ENCODE measurements at places on chromosomes 2 and 18. TPM values are rescaled to one million over a fixed set of nuclear protein-coding genes. Genes with fewer than 3 reads are reported as not detected.

Gene PCARE
- total RNA-seq = not detected

Gene ZNF512
- 6.9 TPM for total RNA-seq

Gene SRD5A2
- total RNA-seq = 12.0 TPM

Gene MSTN
- not detected for total RNA-seq

Gene ANKRD30B
- total RNA-seq = not detected

Gene CFC1B
- not detected for total RNA-seq

Gene REG1B
- total RNA-seq = not detected

Gene CD207
- not detected for total RNA-seq

Gene SCYGR4
- not detected for total RNA-seq

Gene CFAP221
- total RNA-seq = 3.2 TPM

- no peak for DNase-seq
Observed at GRCh38 chr18:50706199-50706598, 113.6 kb downstream of the MRO start.

DNA sequence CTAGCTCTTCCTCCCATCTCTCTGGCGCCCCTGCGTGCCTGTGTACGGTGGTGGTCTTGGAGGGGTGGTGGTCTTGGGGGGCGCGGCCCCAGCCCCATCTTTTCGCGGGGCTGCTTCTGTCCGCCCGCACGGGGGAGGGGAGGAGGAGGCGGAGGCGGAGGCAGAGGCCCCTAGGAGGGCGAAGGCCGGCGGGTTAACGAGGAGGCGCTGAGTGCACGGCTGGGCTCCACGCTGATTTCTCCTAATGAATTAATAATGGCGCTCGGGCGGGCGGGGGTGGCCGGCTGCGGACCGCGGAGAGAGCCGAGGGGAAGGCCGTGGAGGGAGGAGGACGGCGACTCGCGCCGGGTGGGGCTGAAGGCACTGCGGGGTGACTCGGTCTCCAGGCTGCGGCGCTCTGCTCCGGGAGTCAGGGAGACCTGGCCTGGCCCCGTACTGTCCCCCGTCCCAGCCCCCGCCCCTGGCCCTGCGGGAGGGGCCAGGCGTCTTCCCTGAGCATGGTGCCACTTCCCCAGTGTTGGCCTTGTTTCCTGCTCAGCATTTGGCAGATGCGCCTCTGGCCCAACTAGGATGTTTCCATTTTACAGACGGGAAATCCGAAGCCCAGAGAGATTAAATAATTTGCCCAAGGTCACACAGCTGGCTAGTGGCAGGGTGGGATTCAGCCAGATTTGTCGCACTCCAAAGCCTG, 6.0 kb downstream of the GAREM2 start:
- no peak for DNase-seq

DNA sequence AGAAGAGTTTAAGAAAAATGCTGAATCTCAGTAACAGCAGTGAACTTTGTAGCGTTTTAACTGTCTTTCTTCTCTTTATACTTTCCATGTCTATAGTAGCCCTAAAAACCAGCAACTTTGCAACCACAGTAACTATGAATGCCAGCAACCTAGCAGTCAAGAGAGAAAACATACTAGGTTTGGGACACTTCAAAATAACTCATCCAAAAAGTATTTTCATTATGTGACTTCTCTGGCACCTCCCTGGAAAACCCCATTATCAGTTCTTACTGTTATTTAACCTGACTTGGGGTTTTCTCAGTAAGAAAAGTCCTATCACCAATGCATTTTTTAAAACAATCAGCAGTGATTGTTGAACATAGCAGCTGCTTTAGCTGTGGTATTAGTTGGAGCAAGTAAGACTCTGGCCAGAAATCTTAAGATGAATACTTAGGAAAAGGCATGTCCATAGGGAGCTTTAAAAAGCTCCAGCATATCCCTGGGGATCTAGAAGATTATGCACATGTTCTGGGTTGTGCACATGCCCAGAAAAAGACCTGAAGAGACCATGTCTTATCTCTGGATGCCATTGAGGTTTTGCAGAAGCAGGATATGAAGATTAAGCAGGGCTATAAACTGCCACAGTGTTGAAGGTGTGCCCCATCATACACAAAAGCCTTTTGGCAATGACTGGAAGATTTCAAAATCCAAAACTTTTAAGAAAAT, 411.3 kb downstream of the CMPK2 start:
- DNase-seq = no peak

DNA sequence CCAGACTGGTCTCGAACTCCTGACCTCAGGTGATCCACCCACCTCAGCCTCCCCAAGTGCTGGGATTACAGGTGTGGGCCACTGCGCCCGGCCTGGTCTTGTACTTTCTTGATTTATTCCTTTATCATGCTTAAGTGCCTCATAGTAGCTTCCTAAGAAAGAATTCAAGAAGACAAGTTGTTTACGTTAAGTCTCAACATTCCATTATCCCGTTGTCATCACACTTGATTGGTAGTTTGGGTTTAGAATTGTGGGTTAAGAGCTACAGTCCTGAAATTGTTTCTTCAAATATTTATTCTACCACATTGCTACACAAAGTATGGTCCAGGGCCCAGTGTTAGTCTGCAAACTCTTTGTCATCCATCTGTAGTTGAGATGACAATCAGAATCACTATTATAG, 194.0 kb downstream of the VWC2L start:
- no peak for DNase-seq

- DNase-seq = no peak
Observed at GRCh38 chr2:9226458-9227380, 20.1 kb downstream of the ASAP2 start.

DNA sequence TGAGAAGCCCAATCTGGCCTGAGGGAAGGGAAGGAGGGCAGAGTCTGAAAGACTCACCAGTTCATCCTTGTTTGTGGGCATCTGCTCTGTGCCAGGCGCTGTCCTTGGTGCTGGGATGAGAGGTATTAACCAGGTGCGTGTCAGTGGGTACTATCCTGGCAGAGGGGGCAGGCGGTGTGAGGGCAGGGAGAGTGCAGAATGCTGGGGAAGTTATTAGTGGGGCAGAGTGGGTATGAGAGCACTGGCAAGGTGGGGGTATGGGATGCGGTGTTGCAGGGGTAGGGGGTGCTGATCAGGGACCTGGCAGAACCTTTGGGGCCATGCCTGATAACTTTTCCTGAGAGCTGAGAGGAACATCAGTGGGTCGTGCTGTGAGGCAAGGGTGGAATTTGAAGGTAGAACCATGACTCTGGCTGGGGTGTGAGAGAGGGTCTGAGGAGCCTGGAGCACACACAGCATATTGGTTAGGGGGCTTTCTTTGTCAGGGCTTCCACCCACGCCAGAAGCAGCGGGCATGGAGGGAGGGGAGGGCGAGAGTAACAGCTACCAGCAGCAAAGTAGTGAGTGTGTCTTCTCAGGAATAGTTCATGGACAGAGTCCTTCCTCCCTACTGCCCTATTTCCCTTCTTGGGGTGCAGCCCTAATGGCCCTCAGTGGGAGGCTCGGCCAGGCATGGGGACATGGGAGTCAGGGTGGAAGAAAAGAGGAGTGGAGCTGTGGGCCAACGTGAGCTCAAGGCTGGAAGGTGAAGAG, 290.7 kb downstream of the CYP26B1 start:
- DNase-seq = no peak

DNA sequence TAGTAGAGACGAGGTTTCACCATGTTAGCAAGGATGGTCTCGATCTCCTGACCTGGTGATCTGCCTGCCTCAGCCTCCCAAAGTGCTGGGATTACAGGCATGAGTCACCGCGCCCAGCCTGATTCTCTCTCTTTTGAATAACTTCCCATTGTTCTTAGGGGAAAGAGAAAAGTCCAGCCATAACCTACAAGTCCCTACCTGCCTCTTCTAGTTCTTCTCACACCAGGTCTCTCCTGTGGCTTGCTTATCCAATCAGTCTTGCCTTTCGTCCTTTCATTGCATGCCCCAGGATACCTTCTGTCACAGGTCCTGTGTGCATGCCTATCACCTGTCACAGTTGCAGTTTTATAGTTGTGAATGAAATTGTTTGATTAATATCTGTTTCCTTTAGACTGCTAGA, 148.1 kb downstream of the SLC4A3 start:
- DNase-seq = no peak

DNA sequence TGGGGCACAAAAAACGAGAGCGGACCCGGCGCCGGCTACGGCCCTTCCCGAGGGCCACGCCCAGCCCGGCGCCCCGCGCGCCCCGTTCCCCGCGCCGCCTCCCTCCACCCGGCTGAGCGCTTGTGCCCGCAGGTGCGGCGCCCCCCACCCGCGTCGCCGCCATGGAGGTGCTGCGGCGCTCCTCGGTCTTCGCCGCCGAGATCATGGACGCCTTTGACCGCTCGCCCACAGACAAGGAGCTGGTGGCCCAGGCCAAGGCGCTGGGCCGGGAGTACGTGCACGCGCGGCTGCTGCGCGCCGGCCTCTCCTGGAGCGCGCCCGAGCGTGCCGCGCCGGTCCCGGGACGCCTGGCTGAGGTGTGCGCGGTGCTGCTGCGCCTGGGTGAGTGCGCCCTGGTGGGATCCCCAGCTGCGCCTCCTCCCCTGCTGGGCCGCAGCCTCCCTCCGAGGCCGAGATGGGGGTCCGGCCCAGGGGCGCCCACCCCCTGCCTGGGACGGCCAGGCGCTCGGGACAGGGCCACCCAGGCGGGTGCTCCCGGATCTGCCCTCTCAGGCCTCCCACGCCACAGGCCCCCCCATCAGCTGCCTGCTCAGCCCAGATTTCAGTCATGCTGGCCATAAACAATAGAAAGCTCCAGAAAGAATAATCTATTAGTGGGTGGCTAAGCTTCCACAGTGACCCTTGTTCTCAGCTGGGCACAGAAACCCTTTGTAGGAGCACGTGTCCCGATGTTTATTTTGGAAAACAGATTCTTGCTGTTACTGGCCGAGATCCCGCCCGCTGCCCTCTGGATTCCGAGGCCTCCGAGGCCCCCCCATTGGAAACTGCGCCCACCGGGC, 997 bp downstream of the BOK start:
- peak; percentile 81 for DNase-seq

- no peak for DNase-seq
Observed at GRCh38 chr18:45876161-45876560, 50.7 kb downstream of the SIGLEC15 start.

- no peak for DNase-seq
Observed at GRCh38 chr2:217077831-217078407, 218.1 kb upstream of the TNP1 start.

GRCh38 chr18:69935319-69936190, 12.1 kb downstream of the CD226 start:
- DNase-seq = no peak

GRCh38 chr2:149033716-149034115, 4.8 kb upstream of the LYPD6B start:
- DNase-seq = no peak

DNA sequence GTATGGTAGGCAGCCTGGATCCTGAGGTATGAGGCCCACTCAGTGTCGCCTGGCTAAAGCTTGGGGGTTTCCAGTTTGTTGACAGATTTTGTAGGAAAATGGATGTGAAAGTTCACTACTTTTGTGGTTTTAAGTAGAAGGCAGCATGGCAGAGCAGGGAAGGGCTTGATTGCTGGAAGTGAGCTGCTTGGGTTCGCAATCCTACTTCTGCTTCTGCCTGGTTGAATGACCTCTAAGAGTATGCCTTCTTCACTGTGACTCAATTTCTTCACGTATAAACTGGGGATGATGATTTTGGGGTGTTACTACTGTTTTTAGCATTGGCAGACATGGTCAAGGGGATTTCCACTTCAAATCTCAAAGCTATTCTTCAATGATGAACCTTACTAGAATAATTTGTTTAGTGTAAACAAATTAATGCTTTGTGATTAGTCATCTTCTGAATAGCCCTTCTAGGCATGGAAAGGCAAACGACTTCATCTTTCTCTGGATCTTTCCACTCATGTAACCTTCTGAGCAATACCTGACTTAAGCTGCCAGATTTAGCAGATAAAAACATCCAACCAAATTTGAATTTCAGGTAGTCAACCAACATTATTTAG, 13.2 kb downstream of the BMP10 start:
- no peak for DNase-seq

DNA sequence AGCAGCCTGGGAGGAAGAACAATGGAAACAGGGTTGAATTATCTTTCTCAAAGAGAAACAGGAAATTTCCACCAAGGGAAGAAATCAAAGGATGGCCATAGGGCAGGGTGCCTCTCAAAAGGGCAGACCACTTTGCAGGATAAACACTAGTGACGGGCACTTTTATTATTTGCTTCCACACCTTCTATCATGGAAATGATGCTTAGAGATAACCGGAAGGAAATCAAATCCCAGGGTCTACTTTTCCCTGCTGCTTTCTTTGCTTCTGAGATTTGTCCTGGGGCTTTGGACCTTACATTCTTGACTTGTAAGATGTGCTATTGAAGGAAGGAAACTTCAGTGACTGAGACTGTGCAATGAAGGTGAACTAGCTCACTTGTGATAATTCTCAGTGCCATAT, 1.1 kb upstream of the SCN9A start:
- DNase-seq = no peak

DNA sequence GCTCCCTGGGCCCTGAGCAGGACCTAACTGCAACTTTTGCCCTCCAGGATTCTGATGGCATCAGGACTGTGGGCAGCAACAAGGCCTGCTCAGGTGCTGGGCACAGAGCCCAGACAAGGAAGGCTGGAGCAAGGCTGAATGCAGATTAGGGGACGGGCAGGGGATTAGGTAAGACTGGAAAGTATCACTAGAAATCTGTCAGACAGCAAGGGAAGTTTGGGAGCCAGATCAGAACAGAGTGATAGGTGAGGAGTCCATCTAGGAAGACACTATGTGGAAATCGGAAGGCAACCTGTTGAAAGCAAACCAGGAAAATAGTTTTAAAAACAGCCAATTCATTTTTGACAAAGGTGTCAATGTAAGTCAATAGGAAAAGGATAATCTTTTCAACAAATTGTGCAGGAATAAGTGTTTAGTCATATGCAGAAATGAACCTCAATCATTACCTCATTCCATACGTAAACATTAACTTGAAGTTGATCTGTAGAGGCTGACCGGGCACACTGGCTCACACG, 56.4 kb upstream of the STPG4 start:
- peak; percentile 92 for DNase-seq

DNA sequence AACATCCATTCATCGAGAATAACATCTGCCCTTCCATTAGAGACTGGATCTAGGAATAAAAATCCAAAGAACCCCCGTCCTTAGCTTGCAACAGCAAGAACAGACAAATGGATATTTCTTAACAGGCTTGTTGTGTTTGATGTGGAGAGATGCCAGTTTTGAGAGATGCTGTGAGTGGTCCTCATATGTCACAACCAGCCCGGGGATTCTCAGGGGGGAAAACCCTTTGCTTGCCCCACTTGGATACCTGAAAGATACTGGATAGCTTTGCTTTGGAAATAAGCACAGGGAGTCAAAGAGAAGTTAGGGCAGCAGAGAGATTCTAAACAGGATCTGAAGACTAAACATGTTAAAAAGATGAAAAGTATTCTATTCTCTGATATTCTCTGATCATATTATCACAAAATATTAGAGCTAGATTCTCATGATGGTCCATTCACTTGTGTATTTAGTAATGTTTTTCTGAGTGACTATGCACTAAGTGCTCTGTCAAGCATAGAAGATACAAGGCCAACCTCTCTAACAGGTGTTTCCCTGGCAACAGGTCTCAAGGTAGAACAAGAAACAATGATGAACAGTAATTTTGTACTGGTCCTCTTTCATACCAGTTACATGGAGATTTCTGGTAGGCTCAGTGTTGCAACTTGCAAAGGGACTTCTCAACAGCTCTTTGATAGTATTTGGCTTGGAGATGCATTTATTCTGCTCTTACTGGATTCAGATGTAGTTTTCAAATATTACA, 348.2 kb downstream of the MYCN start:
- DNase-seq = no peak

GRCh38 chr2:165202239-165202638, 1.6 kb downstream of the SCN3A start:
- DNase-seq = no peak

GRCh38 chr2:209499069-209499468, 75.2 kb downstream of the MAP2 start:
- DNase-seq = no peak

GRCh38 chr2:136693966-136694365, 71.4 kb upstream of the THSD7B start:
- DNase-seq = no peak

Measured in right lobe of liver (tissue), 6 donors.